ENCODE measurements at places on chromosomes 16 and 17.

DNA sequence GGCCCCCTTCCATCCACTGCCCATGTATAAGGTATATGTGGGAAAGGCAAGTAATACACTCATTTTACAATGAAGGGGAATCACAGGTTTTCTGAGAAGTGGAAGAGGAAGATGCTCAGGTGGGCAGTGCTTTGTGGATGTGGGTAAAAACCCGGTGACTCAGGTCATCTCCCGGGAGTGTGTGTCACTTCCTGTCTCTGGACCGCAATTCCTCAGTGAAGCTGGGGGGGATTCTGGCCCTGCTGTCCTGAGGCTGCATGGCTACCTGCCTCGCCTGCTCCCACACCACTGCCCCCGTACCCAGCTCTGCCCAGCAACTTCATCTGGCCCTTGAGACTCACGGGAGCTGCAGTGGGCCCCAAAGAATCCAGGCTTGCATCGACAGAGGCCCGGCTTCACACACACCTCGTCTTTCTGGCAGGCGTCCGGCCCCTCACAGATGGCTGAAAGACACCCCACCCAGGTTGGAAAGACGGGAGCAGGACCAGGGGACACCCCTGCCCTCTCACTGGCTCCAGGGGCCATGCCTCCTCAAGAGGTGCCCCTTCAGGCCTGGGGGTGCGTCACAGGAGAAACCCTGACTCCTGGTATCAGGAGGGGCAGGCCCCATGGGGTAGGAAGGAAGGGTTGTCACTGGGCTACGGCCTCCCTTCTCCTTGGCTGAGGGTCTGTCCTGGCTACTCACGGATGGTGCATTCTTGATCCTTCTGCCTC is 882 bp downstream of the SCARF1 start:
- no peak for ATAC-seq

- ATAC-seq, result no peak
Observed at GRCh38 chr16:175011-175949, 1.2 kb upstream of the HBA1 start.

DNA sequence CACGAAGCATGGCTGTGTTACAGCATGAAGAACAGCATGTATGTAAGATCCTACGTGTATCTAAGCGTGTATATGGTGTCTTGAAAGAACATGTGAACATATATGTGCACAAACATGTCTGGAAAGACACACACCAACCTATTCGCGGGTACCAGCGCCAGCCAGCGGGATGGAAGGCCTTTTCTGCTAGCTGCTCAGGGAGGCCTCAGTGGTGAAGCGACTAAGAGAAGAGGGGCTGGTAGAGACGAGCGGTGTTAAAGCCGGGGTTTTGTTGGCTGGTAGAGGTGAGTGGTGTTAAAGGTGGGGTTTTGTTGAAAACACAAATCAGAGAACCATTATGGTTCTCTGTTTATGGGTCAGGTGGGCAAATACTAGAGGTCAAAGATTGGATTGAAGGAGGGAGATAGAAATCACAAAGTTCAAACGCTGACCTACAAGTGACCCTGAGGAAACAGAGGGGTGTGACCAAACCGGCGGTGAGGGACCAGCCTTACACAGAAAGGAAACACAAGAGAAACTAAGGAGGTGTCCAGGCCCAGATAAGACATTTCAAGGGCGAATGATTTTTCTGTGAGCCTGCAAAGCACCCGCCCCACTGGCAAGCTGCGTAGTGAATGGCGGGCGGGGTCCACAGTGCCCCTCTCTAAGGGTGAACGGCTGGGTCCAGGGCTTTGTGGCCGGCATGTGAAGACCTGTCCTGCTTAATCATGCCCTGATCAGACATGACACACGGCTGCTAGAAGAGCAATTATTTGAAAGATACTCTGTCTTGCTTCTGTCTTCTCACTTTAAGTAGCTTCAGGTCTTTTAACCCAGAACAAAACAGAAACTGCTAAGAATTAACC is 8.1 kb downstream of the ZCCHC14 start:
- ATAC-seq, result no peak

GRCh38 chr16:84298376-84298899 is 3.8 kb downstream of the WFDC1 start:
- no peak for ATAC-seq

DNA sequence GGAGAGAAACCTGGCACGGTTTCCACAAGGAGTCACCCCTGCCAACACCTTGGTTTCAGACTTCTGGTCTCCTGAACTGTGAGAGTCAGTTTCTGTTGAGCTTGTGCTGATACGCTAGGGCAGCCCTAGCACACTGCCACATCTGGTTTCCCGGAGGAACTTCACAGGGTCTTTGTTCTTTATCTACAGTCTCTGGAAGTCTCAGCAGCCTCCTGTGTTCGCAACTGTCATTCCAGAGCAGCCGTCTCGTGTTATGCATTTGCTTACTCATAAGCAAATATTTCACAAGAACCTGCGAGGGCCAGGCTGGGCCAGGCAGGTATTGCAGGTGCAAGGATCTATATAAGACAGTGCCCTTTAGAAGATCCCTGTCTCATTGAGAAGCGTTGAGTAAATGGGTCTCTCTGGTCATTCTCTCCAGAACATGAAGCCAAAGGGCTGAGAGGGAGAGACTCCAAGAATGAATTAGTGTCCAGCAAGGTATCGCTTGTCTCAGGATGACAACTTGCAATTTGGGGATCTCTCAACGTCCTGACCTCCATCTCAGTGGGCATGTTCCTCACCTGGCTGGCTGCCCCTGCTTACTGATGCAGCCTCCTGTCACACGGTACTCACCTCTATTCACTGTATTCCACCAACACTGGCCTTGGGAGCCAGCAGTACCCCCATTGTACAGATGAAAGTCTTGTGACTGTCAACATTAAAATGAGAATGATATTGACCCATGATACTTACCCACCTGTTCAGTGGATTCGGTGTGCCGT is 141.2 kb downstream of the WWOX start:
- ATAC-seq, result no peak

GRCh38 chr17:75998327-75998795 is 2.3 kb upstream of the CDK3 start:
- ATAC-seq, result no peak

- ATAC-seq, result no peak
Observed at GRCh38 chr17:47848198-47848513, 2.8 kb downstream of the SP6 start.

DNA sequence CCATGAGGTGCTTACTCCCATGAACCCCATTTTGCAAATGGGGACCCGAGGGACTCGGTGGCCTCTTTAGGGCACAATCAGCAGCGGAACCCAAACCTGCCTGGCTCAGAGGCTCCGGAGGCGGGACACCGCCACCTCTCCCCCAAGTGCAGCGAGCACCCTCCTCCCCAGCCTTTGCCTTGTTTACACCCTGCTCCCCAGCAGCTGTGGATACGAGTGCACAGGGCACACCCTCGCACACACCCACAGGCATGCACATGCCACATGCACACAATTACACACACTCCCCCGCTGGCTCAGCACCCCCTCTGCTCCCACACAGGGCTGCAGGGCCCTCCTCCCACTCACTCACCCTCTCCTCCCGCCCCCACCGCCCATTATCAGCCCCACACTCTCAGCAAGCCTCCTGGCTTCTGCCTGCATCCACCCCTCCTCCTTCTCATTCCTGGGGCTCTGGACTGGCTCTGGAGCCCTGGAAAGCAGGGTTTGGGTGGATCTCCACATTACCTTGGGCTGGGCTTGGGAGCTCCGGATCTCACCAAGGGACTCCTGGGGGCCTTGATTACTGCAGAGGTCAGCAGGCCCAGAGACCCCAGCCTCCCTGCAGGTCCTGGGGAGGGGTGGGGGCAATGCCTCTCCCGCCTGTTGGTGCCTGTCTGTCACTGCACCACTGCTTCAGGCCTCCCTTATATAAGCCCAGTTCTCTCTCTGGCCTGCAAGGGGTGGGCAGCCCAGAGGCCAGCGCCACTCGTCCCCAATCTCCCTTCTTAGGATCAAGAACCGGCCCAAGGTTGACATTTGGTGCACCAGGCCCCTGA is 6.4 kb downstream of the PDK2 start:
- ATAC-seq, result peak; percentile 52

- ATAC-seq, result peak; percentile 65
Observed at GRCh38 chr17:58666858-58667267, 25.0 kb downstream of the TEX14 start.

- ATAC-seq, result no peak
Observed at GRCh38 chr17:9101356-9101755, 80.0 kb downstream of the NTN1 start.

- ATAC-seq, result no peak
Observed at GRCh38 chr17:40418428-40418706, 671 bp upstream of the TOP2A start.

- no peak for ATAC-seq
Observed at GRCh38 chr16:57485091-57485915, 990 bp downstream of the DOK4 start.

GRCh38 chr17:27323538-27324215 is 29.8 kb downstream of the WSB1 start:
- peak; percentile 69 for ATAC-seq

DNA sequence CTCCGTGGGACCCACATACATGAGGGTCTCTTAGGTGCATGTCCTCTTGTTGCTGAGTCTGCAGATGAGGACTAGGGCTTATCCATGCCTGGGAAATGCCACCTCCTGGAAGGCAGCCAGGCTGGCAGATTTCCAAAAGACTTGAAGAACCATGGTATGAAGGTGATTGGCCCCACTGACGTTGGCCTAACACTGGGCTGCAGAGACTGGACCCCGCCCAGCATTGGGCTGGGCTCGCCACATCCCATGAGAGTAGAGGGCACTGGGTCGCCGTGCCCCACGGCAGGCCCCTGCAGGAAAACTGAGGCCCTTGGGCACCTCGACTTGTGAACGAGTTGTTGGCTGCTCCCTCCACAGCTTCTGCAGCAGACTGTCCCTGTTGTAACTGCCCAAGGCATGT is 38.2 kb upstream of the IL21R start:
- ATAC-seq, result no peak

DNA sequence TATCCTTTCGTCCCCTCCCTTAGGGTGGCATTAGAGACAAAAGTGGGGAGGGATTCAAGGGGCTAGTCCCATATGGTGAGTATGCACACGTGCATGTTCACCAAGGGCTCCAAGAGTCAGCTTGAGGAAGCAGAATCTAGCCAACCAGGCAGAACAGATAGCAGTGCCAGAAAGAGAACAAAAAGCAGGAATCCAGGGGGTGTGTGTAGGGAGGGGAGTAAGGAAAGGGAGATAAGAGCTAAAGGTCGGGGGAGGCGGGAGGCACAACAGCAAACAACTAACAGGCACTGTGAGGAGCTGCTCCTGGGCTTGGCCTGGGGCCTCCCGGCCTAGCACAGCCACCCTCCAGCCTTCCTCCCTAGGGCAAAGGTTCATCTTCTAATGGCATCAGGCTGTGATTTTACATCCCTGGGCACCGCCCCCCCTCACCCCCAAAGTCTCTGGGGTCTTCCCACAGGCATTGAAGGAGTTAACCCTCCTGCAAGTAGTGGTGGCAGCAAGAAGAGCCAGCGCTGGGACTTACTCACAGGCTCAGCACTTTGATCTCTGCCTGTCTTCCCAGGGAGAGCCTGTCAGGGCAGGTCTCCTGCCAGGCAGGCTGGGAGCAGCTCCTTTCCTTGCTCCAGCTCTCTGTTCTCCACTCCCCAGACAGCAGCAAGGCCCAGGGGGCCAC is 12.4 kb upstream of the SUPT4H1 start:
- no peak for ATAC-seq

GRCh38 chr17:64315570-64315969 is 52.5 kb upstream of the TEX2 start:
- ATAC-seq, result no peak

GRCh38 chr16:495127-495748 is 32.3 kb upstream of the CAPN15 start:
- ATAC-seq, result no peak

DNA sequence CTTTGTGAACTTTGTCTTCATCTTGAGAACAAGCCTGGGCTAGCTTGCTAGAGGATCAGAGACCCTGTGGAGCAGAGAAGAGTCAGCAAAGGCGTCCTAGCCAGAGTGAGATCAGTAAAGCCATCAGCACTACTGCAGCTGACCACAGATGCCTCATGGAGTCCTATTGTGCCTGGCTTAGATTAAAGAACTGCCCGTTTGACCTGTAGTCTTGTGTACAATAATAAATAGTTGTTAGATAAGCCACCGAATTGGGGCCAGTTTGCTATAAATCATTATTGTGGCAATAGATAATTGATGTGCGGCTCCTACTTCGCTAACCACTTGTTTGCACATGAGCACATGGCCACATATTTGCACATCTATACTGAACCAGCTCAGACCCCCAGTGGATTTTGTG is 103.0 kb downstream of the CYLD start:
- no peak for ATAC-seq

- ATAC-seq, result no peak
Observed at GRCh38 chr16:66913711-66914110, 5.0 kb downstream of the CDH16 start.

DNA sequence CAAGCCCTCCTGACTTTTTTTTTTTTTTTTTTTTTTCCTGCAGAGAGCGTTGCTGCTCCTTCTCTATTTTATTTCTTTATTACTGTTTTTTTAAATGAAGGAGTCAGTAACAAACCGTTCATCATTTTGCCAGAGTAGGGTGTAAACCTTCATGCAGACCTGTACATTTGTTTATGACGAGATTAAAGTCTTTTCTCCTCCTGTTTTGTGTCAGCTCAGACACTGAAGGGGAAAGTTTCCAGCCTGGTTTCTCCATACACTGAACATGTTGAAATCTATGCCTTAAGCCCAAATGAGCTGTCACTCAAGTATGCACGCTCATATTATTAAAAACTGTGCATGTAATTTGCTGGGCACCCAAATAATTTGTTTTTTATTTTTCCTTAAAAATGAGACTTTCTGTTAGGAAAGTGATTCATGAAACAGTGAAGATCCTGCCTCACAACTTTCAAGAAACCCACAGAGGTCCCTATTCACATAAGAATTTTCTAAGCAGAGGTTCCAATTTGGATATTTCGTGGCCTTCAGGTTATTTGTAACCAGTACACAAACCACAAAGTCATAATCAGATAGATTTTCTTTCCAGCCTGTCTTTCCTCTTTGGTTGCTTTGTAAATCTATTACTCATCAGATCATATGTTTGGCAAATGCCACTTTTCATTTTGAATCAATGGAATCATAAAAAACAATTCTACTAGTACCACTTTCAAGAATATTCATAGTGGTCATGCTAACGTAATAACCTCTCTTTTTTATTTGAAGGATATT is 700.3 kb downstream of the MAF start:
- no peak for ATAC-seq

GRCh38 chr17:14745541-14745940 is 444.7 kb downstream of the HS3ST3B1 start:
- no peak for ATAC-seq

GRCh38 chr16:84331998-84332780 is 36.1 kb upstream of the ATP2C2 start:
- ATAC-seq, result no peak

Measured in gastroesophageal sphincter (tissue), 4 donors.